ENCODE measurements at places on chromosomes 2 and 18.
A peak's percentile ranks its signal among the peaks of the same experiment; 100 is the strongest.

DNA sequence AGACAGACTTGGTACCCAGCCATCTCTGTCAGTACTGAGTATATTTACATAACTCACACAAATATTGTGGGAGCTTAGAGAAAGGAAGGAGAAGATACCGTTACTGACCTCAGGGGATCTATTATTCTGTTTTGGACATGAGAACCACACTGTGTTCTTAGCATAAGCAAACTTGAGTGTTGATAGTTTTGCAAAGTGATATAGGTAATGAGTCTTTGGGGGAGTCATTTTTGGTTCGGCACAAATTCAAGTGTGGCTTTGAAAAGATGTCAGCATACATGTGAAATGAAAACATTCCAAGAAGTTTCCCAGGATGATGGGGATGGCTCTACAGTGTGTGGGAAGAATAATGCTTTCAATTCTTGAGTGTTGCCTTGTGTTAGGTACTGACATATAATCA is 24.1 kb downstream of the SMARCAL1 start:
- no peak for DNase-seq

DNA sequence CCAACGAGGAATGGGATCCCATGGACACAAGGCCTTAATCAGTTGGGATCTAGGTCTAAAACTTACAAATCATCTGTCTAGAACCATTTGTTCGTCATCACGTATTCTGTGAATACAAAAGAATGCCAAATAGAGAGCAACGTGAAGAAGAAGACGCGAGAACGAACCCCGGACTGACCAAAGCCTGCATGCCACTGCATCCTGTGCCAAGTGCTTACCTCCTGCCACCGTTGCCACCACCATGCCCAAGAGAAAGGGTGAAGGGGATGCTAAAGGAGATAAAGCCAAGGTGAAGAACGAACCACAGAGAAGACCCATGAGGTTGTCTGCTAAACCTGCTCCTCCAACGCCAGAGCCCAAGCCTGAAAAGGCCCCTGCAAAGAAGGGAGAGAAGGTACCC is 30.2 kb downstream of the ITSN2 start:
- no peak for DNase-seq

DNA sequence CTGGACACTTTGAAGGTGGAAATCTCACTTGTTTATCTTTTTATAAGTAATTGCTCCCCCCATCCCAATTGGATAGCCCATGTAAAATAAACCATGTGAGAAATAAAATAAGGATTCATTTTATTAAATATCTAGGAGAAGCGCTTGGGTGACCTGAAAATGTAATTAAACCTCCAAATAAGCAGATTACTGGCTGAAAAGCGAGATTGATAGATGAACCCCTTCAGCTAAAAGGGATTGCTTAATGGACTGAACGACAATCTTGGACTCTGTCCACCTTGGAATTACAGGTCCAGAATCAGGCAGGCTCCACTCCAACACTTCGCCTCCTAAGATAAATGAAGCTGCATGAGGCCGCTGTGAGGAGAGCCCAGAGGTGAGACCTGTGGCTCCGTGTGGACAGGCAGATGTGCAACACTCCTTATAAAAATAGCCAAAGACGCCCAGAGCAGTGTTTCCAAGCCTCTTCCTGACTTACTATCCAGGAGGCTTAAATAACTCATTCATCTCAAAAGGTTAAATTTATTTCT is 441.5 kb downstream of the MTX2 start:
- no peak for DNase-seq

GRCh38 chr2:11744631-11745394 is 1.6 kb upstream of the LPIN1 start:
- peak; percentile 44 for DNase-seq

All from NCI-H345 (cell line).